Subcutaneous preadipocyte (primary cell): ENCODE measurements at places on chromosomes 1 and 21. TPM values are rescaled to one million over a fixed set of nuclear protein-coding genes. Genes with fewer than 3 reads are reported as not detected.

Gene CHI3L2
- 6.2 TPM in 1 of 2 replicates, not detected in the other for total RNA-seq

Gene CFAP141
- not detected in 2 replicates for total RNA-seq

Gene GPR37L1
- total RNA-seq = not detected in 2 replicates

Gene WNT4
- total RNA-seq = under 0.01 TPM in 1 of 2 replicates, not detected in the other

Gene SLC6A17
- under 0.01 and 0.20 TPM in 2 replicates for total RNA-seq

Gene DTL
- 12.1 and 44.4 TPM in 2 replicates for total RNA-seq

Gene TAF13
- 37.8 and 44.6 TPM in 2 replicates for total RNA-seq

Gene ADCY10
- total RNA-seq = under 0.01 and 0.39 TPM in 2 replicates

Gene CSRP1
- total RNA-seq = 95.9 and 117 TPM in 2 replicates

Gene MSH4
- total RNA-seq = under 0.01 and 0.20 TPM in 2 replicates

Gene TMEM82
- total RNA-seq = not detected in 2 replicates

Gene SLC44A5
- not detected in 2 replicates for total RNA-seq

Gene NHLH1
- total RNA-seq = 0.20 TPM in 1 of 2 replicates, not detected in the other

Gene TNFRSF4
- total RNA-seq = under 0.01 TPM in 1 of 2 replicates, not detected in the other

Gene CFAP298
- 8.1 and 19.9 TPM in 2 replicates for total RNA-seq

Gene KCNJ9
- total RNA-seq = under 0.01 TPM in 1 of 2 replicates, not detected in the other

Gene PDZK1IP1
- total RNA-seq = not detected in 2 replicates

Gene SPATA21
- total RNA-seq = not detected in 2 replicates

Gene ITLN2
- total RNA-seq = not detected in 2 replicates

Gene COA6
- total RNA-seq = 22.0 and 29.5 TPM in 2 replicates

Gene GAS5
- 351 and 372 TPM in 2 replicates for total RNA-seq

Gene ATF3
- total RNA-seq = 1.2 and 3.3 TPM in 2 replicates

Gene OR2T33
- total RNA-seq = not detected in 2 replicates
